SW480 (cell line): ENCODE measurements at places on chromosomes 11 and 22.

GRCh38 chr11:129249923-129250322 is 57.8 kb upstream of the ARHGAP32 start:
- DNase-seq, result peak; percentile 32

DNA sequence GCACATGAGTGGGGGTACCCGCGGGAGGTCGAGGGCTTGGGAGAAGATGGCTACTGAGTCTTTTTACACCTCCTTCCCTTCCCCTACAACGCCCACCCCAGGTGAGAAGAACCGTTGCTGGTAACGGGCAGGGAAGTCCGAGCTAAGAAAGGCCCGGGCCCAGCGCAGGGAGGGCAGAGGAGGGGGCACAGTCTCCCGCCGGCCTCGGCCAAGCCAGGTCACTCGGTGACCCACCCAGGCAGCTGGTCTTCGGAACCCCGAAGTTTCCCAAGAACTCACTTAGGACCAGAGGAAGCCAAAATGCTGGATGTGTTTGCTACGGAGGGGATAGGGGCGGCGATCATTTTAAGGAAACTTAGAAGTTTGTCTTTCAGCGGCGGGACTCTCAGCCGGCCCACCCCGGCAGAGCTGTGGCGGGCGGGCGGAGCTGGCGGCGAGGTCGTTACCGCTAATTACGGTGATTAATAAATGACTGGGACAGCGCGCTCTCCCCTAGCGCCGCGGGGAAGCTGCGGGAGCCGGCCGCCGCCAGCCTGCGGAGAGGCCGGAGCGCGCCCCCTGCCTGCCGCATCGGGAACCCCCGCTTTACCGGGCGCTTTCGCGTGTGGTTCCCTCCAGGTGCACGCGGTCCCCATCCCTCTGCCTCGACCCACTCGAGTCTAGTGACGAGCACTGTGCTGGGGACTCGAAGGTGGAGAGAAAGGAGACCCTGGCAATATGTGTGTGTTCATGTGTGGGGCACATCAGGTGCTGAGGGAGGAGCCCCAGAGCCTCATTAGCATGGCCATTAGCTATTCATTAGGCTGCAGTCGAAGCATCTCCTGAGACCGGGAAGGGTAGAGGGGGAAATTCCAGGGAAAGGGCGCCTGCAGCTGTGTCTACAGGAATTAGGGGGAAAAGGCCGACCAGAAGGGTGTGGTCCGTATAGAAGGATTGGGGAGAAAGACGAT is 945 bp downstream of the ROBO3 start:
- DNase-seq, result no peak

DNA sequence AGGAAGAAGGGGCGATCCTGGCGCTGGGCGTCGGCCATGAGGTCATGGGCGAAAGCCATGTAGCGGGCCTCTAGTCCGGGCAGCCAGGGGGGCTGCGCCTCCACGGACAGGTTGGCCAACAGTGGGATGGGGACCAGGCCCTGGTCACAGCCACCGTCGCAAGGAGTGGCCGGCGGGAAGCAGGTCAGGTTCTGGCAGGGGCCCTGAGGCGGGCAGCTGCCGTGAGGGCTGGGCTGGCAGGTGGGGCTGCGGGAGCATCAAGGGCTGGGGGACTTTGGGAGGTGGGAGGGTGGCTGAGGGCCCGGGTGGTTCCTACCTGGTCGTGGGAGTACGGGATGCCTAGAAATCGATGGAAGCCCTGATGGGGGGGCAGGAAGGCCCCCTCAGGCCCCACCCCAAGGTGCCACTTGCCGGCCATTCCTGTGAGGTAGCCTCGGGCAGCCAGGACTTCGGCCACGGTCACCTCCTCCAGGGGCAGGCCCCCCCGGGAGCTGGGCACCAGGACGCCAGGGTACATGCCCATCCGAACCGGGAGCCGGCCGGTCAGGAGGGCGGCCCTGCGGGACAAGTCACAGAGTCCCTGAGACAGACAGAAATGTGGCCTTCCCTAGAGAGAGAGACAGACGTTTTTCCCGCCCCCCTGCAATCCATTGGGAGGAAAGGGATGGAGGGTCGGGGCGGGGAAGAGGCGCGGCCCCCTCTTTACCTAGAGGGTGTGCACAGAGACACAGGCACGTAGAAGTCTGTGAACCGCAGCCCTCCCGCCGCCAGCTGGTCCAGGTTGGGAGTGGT is 906 bp downstream of the ARSA start:
- DNase-seq, result no peak

DNA sequence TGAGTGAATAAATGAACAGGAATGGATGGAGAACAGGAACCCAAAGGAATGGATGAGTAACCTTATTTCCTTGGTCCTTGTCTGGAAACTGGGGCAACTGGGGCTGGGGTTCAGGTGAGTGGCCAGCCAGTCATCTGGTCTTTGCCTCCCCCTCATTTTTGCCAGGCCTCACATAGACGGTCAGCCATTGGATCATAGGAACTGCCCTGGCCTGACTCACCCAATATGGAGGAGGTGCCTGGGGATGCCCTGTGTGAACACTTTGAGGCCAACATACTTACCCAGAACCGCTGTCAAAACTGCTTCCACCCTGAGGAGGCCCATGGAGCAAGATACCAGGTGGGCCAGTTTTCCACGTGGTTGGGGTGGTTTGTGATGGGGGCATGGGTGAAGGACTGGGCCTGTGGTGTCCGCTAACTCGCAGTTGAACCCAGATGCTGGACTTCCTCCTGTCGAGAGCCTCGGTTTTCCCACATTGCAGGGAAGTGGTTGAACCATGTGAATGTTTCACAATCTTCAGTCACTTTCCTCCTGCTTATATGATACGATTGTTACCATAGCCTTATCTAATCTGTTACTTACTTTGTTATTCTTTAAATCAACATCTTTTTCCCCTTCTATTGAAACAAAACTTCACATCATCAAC is 4.4 kb downstream of the TRIOBP start:
- no peak for DNase-seq

DNA sequence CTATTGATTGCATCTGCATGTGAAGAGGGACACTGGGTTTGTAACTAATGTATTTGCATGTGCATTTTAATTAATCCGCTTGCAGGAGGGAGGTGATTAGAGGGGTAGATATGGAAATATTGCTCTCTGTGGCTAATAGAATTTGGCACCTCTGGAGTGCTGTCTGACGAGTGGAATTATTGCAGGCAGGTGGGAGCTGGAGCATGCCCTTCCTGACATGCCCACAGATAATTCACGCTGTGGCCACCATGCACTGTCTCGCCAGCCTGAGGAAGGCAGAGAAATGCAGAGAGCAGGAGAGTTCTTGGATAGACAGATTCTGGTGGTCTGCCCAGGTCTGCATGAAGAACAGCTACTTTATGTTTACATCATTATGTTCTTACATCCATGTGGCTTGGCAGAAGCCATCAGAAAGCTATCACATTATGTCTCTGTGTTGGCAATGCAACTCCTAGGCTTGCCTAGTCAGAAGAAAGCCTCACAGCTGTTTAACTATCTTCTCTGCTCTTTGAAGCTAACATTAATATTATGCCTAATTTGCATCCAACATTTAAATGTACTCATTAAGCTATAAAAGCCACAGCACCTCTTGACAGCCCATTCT is 89.4 kb upstream of the DRD2 start:
- no peak for DNase-seq

GRCh38 chr22:39503630-39504029 is 1.5 kb downstream of the MIEF1 start:
- DNase-seq, result no peak

DNA sequence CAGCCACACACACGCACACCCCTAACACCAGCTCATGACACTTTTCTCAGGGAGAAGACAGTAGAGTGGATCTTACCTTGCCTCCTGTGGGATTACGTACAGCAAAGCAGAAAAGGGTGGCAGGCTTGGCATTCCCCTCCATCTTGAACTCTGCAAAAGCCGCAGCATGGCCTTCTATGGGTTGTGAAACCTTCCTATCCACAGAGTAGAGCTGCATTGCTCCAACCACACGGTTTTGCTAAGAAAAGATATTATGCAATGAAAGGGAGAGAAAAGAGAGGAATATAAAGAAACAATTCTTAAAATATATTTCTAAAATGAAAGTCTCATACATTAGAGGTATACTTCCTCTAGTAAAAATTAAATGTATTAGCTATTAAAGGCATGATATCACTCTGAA is 48.8 kb downstream of the CLTCL1 start:
- no peak for DNase-seq

DNA sequence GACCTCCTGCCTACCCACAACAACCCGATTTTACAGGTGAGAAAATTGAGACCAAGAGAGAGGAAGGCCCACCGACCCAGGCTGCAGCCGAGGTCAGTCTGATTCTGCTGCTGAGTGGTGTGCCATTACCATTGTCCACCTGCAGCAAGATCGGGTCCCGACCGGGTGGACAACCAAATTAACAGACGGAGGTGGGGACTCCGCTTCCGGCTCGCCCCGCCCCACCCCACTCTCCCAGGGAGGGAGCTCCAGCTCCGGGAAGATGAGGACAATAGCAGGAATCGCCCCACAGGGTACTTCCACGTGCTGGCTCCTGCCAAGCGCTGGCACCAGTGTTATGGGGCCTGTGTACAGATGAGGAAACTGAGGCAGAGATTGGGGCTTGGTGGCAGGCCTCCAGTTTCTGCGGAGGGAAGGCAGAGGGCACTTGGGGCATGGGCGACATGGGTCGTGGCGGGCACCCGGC is 425 bp upstream of the KDELR3 start:
- no peak for DNase-seq

- no peak for DNase-seq
These were observed 15.9 kb downstream of the NEAT1 start for GRCh38 chr11:65438257-65439151.

DNA sequence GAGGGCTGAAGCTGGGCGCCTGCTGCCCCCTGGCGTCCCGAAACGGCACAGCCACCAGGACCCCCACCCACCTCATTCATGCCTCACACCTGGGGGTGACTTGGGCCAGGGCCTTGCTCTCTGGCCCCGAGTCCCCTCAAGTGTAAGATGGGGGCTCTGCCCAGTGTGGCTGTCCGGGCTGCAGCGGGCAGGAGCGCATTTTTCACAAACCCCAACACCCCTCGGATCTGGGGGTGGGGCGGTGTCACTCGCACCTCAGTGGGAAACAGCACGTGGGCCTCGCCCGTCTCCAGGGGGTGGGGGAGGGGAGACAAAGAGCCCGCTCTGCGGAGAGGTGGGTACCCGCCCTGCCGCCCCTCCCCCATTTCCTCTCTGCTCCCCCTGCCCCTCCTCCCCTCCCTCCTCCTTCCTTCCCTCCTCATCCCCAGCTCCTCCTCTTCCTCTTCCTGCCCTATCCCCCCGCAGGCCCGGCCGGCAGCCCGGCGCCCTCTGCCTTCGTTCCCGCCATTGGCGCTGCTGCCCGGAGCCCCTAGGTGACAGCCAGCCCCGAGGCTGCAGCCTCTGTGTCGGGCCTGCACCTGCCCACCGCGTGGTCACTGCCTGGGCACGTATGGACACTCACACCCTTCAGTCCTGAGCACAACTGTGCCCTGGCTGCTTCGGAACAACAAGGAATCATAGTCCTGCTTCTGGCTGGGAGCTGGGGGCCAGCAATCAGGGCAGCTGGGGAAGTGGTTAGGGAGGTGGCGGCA is 6.8 kb upstream of the CDKN1C start:
- DNase-seq, result peak; percentile 45

DNA sequence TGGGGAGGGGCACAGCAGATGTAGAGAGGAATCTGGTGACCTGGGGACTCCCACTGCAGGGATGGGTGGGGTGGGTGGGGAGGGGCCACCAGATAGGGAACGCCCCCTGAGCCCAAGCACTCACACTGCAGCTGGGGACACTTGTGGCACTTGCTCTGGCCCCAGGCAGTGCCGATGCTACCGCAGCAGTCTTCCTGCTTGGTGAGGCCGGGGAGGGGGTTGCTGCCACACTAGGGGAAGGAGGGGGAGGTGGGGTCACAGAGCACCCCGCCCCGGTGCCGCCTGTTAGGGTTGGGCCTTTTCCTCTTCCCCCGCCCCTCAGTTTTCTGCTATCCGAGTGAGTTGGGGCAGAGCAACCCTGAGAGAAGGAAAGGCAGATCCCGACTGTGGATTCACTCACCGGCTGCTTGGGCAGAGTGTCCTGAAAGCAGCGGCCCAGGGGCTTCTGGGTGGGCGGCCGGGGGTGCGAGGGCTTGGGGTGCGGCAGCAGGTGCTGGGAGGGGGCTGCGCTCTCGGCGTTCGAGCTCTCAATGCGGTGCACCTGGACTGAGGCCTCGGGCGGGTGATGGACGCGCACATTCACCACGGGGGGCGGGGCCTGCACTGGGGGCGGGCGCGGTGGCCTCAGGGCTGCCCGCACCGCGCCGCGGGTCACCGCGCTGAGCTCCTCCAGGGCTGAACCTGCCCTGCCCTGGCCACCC is 4.7 kb downstream of the LTBP3 start:
- DNase-seq, result no peak
